ENCODE measurements at places on chromosomes 11 and 22.

DNA sequence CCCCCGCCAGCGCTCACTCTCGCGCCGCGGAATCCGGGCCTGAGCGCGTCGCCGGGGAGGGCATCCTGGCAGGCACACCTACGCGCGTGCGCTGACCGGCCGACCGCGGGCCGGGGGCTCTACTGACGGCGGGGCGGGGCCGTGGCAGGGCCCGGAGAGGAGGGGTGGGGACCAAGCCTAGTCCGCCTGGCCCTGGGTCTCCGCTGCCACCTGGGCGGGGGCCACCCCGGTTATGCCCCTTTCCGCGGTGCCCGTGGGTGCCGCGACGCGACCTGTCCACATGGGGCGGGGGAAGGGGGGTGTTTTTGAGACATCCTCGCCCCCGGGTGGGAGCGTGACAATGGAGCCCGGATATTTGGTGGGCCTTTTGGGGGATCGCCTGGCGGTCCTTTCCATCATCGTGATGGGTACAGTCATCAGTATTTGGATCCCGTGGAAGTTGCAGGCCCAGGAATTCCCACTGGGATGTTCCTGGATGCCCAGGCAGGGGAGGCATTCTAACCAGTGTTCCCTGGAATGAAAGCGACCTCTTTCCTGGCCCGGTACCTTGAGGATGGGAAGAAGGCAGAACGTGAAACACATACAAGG, 2.2 kb downstream of the NCAM1 start:
- no peak for DNase-seq

- DNase-seq: no peak
These were observed 640.0 kb upstream of the ANO5 start for GRCh38 chr11:21552911-21553310.

DNA sequence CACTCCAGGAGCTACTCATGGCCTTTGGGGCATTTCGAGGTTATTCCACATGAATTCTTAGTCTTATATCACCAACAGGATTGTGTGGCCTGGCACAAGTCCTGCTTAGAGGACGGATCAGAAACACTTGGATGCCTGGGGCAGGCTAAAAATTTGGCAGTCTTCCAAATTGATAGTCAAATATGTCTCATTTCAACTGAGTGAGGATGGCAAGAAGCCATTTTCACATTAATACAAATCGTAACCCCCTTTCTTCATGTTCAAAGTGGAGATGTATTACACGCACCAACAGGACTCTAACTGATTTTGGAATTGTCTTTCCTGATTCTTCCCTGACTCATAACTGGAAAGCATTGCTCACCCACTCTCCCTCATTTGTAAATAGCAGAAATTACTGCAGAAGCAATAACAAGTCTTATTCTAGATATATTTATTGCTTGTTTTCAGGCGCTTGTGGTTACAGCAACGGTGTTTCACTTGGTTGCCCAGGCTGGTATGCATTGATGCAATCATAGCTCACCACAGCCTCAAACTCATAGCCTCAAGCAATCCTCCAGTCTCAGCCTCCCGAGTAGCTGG, 10.3 kb upstream of the CCDC86 start:
- DNase-seq: no peak

DNA sequence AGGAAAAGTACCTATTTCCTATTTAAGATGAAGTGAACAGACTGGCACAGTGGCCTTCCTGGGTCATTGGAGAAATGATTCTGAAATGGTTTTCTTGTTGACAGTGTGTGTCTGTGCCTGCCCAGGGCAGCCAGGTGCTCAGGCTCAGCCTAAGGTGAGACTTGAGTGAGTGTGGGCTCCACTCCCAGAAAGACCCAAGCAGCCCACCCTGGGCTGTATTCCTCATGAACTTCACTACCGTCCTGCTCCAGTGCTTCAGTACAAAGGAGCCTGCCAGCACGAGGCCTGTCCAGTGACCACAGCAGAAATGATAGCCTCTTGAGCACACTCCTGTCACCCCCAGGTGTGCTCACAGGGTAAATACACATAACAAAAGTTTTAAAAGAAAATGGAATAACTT, 49.5 kb downstream of the GAB4 start:
- DNase-seq: no peak

- no peak for DNase-seq
These were observed 31.2 kb downstream of the RRP8 start for GRCh38 chr11:6572215-6572614.

DNA sequence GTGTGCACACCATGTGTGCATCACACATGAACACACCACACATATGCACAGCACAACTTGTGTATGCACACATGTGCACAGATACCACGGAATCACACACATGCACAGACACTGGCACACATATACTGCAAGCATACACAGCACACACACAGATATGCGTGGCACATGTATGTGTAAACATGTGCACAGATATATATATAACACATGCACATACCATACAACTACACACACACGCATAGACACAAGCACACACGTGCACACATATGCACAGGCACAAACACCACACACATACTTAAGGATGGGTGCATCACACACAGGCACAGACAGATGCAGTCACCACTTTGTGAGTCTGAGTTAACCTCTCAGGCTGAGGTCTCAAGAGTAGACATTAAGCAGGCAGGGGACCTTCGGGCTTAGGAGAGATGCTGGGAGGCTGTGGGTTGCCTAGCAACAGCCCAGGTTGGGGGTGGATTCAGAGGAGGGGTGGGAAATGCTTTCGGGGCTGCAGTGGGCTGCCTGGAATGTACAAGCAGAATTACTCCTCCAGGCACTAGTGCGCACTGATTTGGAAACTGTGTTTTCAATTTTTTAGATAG, 82.9 kb downstream of the MYO18B start:
- no peak for DNase-seq

DNA sequence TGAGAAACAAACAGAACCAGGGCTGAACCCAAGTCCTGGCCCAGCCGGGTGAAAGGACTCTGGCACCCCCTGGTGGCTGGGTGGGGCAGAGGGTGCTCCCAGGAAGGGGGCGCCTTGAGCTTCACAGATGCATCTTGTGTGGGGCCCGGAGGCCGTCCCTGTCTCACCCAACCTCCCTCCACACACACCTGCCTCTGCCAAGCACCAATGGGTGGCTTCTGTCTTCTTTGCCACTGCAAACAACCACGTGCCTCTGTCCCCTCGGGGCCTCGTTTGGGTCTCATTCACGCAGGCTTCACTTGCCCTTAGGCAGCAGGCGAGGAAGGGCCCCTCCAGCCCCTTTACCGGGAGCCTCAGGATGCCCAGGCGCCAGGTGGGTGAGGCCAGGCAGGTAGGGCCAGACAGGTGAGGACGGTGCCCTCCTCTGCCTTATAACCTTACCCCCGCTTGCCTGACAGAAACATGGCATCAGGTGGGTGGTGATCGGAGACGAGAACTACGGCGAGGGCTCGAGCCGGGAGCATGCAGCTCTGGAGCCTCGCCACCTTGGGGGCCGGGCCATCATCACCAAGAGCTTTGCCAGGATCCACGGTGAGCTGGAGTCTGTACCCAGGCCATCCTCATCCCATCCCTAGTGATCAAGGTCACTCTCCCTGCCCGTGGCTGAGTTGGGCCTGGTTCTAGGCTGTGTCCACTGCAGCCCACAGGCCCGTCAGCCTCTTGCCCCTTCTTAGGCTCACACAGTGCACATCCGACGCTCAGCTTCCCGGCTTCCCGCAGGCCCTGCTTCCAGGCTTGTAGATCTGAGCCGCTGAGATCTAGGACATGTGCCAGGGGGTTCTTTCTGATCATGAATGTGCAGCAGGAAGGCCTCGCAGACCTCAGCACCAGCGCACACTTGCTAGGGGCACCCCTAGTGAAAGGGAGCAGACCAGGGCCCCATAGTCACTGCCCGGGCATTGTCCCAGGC, 17.2 kb downstream of the POLR3H start:
- peak; percentile 81 for DNase-seq

- DNase-seq: no peak
These were observed 8.6 kb downstream of the CFL1 start for GRCh38 chr11:65849366-65849765.

GRCh38 chr22:46750863-46751443, 11.5 kb upstream of the TBC1D22A start:
- no peak for DNase-seq

- DNase-seq: no peak
These were observed 20.7 kb upstream of the PICK1 start for GRCh38 chr22:38036392-38037062.

- DNase-seq: no peak
These were observed 25.1 kb upstream of the SCGB1A1 start for GRCh38 chr11:62393735-62394134.

DNA sequence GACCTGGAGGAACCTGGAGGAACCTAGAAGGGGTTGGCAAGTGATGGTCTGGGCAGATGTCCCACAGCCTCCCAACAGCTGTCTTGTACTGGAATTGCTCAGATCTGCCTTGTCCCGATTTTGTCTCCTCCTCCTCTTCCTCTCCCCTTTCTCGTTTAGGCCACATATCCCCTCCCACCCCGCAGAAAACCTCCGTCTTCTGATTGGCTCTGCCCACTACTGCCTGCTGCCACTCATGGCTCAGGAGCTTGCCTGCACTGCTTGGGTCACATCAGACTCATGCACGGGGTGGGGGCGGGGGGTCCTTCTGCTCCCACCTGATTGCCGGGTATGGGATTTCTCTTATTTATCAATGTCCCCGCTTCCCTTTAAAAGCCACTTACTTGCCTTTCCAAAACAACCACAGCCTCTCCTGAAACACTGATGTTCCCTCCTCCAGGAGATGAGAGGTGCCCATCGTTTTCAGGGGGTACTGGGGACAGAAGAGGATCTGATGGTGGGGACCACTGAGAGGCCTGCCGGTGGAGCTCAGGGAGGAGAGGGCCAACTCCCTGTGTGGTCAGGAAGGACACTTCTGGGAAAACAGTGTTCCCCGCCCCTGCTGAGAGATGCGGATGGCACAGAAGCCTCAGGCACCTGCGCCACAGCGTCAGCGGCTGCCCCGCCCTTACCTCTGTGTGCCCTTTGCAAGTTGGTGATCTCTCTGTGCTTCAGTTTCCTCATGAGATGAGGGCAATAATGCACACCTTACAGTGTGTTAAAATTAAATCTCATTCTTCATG, 14.7 kb downstream of the TOM1 start:
- no peak for DNase-seq

DNA sequence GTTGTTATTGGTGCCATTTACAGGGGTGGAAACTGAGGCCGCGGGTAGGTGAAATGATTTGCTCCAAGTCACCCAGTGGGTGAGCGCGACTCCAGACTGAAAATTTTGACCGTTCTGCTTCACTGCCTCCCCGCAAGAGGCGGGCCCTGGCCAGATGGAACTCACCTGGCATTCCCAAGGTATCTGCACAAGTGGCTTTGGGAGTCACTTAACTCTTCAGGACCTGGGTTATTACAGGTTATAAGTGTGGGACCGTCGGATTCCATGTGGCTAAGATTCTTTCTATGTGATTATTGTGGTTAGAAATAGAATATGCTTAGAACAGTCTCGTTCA, 598 bp downstream of the CABIN1 start:
- no peak for DNase-seq

- DNase-seq: no peak
These were observed 46.7 kb upstream of the PARVG start for GRCh38 chr22:44133901-44134571.

- DNase-seq: no peak
These were observed 13.0 kb downstream of the BCR start for GRCh38 chr22:23193196-23193827.

DNA sequence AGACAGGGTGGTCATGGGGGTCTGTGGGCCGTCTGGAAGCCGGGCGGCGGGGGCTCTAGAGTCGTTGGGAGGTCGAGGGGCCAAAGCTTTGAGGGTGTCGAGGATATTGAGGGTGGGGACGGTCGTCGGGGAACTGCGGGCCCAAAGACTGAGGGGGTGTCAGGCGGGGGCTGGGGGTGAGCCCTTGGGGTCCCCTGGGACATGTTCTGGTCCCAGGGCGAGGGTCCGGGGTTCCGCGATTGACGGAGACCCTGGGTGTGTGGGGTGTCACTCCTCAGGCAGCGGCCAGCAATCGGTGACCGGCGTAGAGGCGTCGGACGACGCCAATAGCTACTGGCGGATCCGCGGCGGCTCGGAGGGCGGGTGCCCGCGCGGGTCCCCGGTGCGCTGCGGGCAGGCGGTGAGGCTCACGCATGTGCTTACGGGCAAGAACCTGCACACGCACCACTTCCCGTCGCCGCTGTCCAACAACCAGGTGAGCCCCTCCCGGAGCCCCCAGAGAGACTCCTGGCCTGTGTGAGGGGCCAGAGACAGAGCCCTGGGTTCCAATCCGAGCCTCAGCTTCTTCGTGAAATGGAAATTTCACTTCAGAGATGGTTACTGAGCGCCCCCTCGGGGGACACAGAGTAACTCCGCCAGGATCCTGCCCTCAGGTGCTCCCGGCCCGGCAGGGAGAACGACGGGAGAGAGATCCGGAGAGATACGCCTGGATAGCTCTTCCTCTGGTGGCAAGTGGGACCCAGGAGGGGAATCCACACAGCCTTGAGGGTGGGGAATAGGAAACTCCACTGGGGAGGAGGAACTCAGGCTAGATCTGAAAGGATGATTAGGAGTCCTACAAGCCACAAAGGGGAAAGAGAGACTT, 714 bp downstream of the SDF2L1 start:
- DNase-seq: peak; percentile 78

GRCh38 chr11:116225236-116225635, 547.6 kb downstream of the BUD13 start:
- no peak for DNase-seq

DNA sequence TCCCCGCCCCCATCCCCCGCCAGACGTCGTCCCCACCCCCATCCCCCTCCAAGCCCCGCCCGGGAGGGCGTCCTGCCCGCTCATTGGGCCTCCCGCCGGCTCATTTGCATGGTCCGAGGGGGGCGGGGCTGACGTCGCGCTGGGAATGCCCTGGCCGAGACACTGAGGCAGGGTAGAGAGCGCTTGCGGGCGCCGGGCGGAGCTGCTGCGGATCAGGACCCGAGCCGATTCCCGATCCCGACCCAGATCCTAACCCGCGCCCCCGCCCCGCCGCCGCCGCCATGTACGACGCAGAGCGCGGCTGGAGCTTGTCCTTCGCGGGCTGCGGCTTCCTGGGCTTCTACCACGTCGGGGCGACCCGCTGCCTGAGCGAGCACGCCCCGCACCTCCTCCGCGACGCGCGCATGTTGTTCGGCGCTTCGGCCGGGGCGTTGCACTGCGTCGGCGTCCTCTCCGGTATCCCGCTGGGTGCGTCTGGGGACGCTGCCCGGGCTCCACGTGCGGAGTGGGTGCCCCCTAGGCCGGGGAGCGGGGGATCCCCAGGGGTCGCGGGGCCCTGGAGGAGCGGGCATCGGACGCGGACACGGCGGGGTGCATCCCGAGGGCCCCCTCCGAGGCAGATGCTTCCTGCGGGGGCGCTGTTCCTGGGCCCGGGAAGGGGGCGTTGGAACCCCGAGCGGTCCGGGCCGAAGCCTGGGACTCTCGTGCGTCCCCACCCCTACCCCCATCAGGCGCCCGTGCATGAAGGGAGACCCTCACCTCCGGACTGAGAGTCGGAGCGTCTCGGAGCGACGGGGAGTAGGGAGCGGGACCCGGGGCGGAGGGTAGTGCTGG, at the start of gene PNPLA3:
PNPLA3 (plus strand) TSS at position 175 of the 834 bp plus-strand sequence; CDS start at position 282, 107 bp downstream.
- DNase-seq: peak; percentile 85

DNA sequence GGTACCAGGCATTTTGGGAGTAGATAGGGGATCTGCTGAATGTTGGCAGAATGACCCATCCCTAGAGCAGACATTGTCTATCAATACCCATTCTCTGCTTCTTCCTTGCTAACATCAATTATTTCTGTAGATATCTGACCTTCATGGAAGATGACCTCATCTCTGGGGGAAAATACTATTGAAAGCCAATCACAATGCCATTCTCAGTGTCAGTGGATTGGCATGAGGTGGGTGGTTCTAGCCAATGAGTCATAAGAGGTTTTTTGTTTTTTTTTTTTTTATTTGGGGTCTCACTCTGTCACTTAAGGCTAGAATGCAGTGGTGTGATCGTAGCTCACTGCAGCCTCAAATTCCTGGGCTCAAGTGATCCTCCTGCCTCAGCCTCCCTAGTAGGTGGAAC, 42.5 kb downstream of the SNX19 start:
- DNase-seq: no peak

Data from activated T-cell treated with anti-CD3 and anti-CD28 coated beads, Interleukin-2, amount 50 U/mL, for 48 hours (primary cell).